ENCODE measurements at places on chromosomes 1 and 21. TPM values are rescaled to one million over a fixed set of nuclear protein-coding genes. Genes with fewer than 3 reads are reported as not detected.
A peak's percentile ranks its signal among the peaks of the same experiment; 100 is the strongest.

LAD1 gene
- total RNA-seq: 148 TPM

ATP8B2 gene
- 78.6 TPM for total RNA-seq

CYP4A22 gene
- not detected for total RNA-seq

ELAVL4 gene
- 0.64 TPM for total RNA-seq

FMO4 gene
- total RNA-seq: 1.00 TPM

TTF2 gene
- 10.1 TPM for total RNA-seq

REG4 gene
- 3.2 TPM for total RNA-seq

ASPM gene
- total RNA-seq: 2.9 TPM

SLC22A15 gene
- 2.5 TPM for total RNA-seq

KRTAP11-1 gene
- not detected for total RNA-seq

KRTAP19-3 gene
- not detected for total RNA-seq

LCE3E gene
- total RNA-seq: not detected

UBXN10 gene
- 6.0 TPM for total RNA-seq

ESRRG gene
- 0.32 TPM for total RNA-seq

- no peak for DNase-seq
- H3K36me3 ChIP-seq: no peaks in the 10 kb centered on the region
- no peak overlapping the region for H3K27ac ChIP-seq
Observed at GRCh38 chr1:30525631-30525970, 197.8 kb downstream of the MATN1 start.

DNA sequence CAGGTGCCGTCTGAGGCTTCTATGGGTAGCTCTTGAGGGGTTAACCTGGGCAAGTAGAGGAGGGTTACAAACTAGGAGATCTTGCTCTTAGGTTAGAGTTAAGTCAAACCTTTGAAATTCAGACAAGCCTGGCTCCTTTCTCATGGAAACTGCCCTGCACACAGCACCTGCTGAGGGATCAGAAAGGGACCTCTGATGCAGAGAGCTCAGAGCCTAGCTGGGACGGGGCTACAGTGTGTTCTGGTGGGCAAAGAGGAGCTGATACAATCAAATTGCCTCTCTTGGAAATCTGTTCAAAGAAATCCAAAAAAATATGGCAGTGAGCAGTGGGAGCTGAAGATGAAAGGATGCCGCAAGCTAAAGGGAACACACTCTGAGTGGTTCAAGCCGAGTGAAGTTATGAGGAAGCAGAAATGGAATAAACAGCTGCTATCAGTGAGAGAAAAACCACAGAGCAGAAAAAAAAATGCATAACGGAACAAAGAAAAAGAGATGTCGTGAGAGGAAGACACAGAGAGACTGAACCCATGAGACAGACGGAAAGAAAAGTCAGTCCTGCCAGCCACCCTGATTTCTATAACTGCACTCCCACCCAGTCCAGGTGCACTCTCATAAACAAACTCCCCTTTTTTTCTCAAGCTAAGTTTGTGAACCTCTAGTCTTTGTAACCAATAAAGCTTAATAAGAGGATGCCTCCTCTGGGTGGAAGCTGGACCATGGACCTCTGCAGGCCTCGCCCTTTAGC lies 26.6 kb downstream of the PAFAH2 start:
- H3K27me3 ChIP-seq: no peaks in the 10 kb centered on the region
- DNase-seq: no peak
- no peaks in the 10 kb centered on the region for H3K4me1 ChIP-seq
- H3K4me3 ChIP-seq: no peak overlapping the region
- H3K27ac ChIP-seq: no peak overlapping the region
- peaks cover 33% of the 10 kb centered on the region for H3K36me3 ChIP-seq

GRCh38 chr1:225450491-225451191 lies 22.8 kb upstream of the LBR start:
- DNase-seq: peak; percentile 16
- H3K36me3 ChIP-seq: no peaks in the 10 kb centered on the region
- no peak overlapping the region for H3K4me3 ChIP-seq
- peak overlapping the region; percentile 92 for H3K27ac ChIP-seq
- H3K4me1 ChIP-seq: peaks cover 30% of the 10 kb centered on the region
- H3K27me3 ChIP-seq: no peaks in the 10 kb centered on the region

DNA sequence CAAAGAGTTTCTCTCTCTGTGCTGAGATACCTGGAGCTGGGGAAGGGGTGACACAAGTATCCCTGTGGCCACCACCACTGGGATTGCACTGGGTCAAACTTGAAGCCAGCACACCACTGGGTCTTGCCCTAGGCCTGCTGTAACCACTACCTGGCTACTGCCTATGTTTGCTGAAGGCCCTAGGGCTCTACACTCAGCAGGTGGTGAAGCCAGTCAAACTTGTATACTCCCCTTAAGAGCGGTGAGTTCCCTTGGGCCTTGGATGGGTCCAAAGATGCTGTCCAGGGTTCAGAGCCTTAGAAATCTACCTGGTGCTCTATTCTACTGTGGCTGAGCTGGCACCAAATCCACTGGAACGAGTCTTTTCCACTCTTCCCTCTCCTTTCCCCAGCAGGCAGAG lies 47.0 kb upstream of the WDR26 start:
- no peaks in the 10 kb centered on the region for H3K36me3 ChIP-seq
- no peaks in the 10 kb centered on the region for H3K27me3 ChIP-seq
- no peak overlapping the region for H3K4me3 ChIP-seq

DNA sequence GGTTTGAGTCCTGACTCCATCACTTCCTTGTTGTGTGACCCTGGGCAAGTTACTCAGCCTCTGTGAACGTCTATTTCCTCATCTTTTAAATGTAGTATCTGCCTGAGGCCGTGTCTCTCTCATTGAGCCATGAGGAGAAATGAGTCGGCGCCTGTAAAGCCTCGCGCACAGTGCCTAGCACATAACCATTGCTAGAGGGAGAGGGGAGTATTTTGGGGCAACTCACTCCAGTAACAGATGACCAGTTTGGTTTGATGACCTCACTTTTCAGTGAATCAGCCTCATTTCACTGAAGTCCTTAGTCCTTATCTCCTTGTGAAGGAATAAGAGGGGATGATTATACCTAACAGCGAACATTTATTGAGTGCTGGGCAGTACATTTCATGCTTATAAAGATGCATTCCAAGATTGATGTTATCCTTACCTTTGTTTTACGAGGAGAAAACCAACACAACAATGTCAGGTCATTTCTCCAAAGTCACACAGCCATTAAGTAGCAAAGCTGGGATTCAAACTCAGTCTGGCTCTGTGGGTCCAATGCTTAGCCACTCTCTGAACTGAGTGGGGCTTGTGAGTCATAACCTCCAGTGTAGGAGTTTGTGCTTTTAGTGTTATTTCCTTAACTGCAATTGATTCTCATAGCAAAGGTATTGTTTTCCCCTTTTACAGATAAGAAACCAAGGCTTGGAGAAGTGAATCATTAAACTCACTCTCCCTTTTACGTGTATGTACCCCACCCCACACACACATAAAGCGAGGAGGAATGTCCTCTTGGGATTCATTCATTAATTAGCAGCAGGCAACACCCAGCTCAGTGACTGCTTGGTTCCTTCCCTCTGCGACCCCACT lies 25.9 kb downstream of the KCNC4 start:
- no peak overlapping the region for H3K4me3 ChIP-seq
- DNase-seq: no peak
- no peaks in the 10 kb centered on the region for H3K36me3 ChIP-seq
- no peaks in the 10 kb centered on the region for H3K27me3 ChIP-seq
- H3K4me1 ChIP-seq: peaks cover 8% of the 10 kb centered on the region

DNA sequence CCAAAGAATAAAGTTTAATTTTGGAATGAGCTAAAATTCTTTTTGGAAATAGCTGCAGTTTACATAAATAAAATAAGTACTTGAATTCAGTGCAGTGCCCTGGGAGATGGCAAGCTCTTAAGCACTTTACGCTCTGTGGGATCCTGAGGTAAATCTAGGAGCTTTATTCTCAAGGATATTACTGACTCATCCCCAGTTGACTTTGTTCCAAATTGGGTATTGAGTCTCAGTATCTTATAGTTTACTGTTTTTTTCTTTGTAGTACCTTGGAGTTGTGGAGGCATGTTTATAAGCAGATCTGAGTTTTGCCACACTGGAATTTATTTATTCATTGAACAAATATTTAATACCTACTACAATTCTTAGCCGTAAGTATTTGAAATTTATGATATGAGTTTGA lies 27.4 kb upstream of the HRNR start:
- no peaks in the 10 kb centered on the region for H3K36me3 ChIP-seq
- H3K4me1 ChIP-seq: no peaks in the 10 kb centered on the region
- H3K27ac ChIP-seq: no peak overlapping the region
- no peak overlapping the region for H3K4me3 ChIP-seq

GRCh38 chr1:37438869-37439343 lies 35.5 kb upstream of the ZC3H12A start:
- no peak overlapping the region for H3K4me3 ChIP-seq
- H3K27me3 ChIP-seq: peaks cover 32% of the 10 kb centered on the region
- no peaks in the 10 kb centered on the region for H3K4me1 ChIP-seq
- DNase-seq: no peak

GRCh38 chr1:204819495-204819894 lies 51.2 kb upstream of the NFASC start:
- H3K36me3 ChIP-seq: no peaks in the 10 kb centered on the region
- H3K4me3 ChIP-seq: no peak overlapping the region
- H3K4me1 ChIP-seq: peaks cover 10% of the 10 kb centered on the region
- no peak for DNase-seq

DNA sequence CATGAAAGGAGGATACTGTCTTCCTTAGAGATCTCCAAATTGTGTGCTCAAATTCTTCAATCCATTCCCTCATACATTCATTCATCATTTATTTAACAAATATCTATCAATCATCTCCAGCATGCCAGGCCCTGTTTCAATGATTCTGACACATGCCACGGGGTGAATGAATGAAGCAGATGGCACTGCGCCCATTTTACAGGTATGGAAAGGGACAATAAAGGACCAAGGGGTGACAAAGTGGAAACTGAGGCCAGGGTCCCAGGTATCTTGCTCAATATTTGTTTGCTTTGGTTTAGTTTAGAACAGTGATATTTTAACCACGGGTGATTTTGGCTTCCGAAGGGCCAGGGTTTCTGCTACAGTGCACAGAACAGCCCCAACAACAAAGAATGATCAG lies 321.6 kb upstream of the RUNX1 start:
- no peaks in the 10 kb centered on the region for H3K36me3 ChIP-seq
- H3K4me3 ChIP-seq: no peak overlapping the region
- H3K27ac ChIP-seq: no peak overlapping the region
- peaks cover 5% of the 10 kb centered on the region for H3K4me1 ChIP-seq
- no peak for DNase-seq

- no peak overlapping the region for H3K4me3 ChIP-seq
- no peak for DNase-seq
- no peak overlapping the region for H3K27ac ChIP-seq
- no peaks in the 10 kb centered on the region for H3K27me3 ChIP-seq
Observed at GRCh38 chr1:246096356-246096755, 410.7 kb downstream of the SMYD3 start.

DNA sequence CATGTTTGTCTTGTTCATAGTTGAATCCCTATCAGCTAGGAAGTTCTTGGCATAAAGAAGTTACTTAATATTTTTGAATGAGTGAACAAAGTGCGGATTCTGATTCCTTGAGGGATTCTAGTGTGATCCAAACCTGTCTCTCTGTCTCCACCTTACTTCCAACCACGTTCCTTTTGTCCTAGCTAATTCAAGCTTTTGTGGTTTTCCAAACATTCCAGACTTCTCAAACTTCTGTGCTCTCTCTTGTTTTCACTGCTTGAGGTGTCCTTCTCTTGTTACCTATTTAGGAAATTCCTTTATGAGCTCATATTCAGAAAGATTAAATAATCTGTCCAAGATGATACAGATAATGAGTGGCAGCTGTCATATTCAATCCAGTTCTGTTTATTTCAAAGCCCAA lies 353.2 kb downstream of the PTBP2 start:
- H3K27me3 ChIP-seq: no peaks in the 10 kb centered on the region
- H3K4me3 ChIP-seq: no peak overlapping the region
- no peak for DNase-seq
- no peaks in the 10 kb centered on the region for H3K4me1 ChIP-seq
- H3K36me3 ChIP-seq: no peaks in the 10 kb centered on the region

DNA sequence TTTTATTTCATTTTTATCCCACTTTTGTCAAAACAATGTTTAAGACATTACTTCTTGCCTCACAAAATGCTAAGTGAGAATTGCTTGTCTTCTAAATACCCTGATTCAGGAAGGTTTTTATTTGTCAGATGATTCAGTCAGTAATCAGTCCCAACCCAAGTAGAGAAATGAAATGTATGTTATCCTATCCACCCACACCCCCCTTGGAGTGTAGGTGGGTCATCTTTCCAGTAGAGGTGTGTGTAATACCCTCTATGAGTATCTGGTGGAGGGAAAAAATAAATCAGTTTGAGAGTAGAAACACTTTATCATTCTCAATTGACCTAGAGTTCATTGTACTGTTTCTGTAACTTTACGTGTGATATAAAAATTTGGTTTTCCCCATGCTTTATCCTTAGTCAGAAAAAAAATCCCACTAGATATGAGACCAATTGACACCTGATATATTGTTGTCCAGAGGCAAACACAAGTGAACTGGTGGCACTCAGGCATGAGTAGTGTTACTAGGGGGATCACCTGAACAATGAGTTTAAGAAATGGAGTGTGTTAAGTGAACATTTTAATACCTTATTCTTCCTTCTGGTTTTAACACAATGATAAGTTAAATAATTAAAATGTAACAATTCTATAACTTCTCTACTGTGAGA lies 153.8 kb upstream of the C1orf105 start:
- no peak overlapping the region for H3K4me3 ChIP-seq
- no peak for DNase-seq
- H3K4me1 ChIP-seq: no peaks in the 10 kb centered on the region
- H3K36me3 ChIP-seq: no peaks in the 10 kb centered on the region
- H3K27me3 ChIP-seq: no peaks in the 10 kb centered on the region

DNA sequence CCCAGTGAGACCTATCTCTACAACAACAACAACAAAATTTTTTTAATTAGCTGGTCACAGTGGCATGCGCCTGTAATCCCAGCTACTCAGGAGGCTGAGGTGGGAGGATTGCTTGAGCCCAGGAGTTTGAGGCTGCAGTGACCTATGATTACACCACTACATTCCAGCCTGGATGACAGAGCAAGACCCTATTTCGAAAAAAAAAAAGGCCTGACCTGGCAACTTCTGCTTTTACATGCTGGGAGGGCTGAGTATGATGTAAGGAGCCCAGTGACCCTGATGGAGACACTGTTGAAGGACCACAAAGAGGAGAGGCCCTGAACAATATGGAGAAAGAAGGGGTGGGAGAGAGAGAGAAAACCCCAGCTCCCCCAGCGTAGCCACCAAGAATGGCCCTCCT lies 9.2 kb upstream of the VPS26C start:
- no peak for DNase-seq
- no peaks in the 10 kb centered on the region for H3K4me1 ChIP-seq
- H3K36me3 ChIP-seq: no peaks in the 10 kb centered on the region
- no peak overlapping the region for H3K27ac ChIP-seq
- no peak overlapping the region for H3K4me3 ChIP-seq

GRCh38 chr1:2982615-2983318 lies 38.5 kb upstream of the ACTRT2 start:
- H3K4me1 ChIP-seq: no peaks in the 10 kb centered on the region
- no peak for DNase-seq
- no peaks in the 10 kb centered on the region for H3K36me3 ChIP-seq
- no peak overlapping the region for H3K4me3 ChIP-seq
- H3K27ac ChIP-seq: no peak overlapping the region

GRCh38 chr1:116345843-116346242 lies 27.2 kb upstream of the ATP1A1 start:
- no peaks in the 10 kb centered on the region for H3K4me1 ChIP-seq
- no peaks in the 10 kb centered on the region for H3K36me3 ChIP-seq
- no peak for DNase-seq
- no peak overlapping the region for H3K4me3 ChIP-seq

Data from transverse colon (tissue), 4 donors.